Left colon (tissue), 2 donors: ENCODE measurements at places on chromosomes 3 and 15. TPM values are rescaled to one million over a fixed set of nuclear protein-coding genes. Genes with fewer than 3 reads are reported as not detected.

Gene SNX22
- total RNA-seq, result 0.34 TPM

Gene NEDD4
- 13.4 TPM for total RNA-seq

Gene NDN
- 14.7 TPM for total RNA-seq

DNA sequence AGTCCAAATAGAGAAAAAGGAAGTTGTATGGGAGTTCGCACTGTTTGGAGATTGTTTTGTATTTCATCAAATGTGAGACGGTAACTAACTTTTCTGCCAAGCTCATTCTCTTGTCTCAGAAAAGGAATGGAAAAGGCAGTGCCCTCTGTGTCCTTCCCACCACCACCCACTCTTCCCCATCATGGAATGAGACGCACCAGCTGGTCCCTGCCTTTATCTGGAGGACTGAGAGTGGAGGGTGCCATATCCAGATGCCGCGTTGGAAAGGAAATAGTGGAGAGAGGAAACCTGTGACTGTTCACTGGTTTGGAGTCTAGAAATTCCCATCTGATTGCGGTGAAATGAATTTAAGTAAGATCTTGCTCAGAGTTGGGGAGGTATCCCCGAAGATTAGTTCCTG, 3.7 kb upstream of the CCK start:
- no peak for DNase-seq

GRCh38 chr3:851098-851790, 241.6 kb upstream of the CNTN6 start:
- DNase-seq, result no peak

DNA sequence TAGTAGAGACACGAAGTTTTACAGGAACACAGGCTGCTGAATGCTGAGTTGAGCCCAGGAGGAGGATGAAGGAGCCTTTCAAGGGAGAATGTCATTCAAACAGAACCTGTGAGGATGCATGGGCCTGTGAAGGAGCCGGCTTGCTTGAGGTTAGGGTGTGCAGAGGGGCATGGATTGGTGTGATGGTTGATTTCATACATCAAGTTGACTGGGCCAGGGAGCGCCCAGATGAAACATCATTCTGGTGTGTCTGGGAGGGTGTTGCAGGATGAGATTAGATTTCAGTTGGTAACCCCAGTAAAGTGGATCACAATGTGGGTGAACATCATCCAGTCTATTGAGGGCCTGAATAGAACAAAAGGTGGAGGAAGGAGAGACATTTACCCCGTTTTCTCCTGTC, 243.6 kb downstream of the EDEM1 start:
- no peak for DNase-seq

- DNase-seq, result no peak
Observed at GRCh38 chr3:125062904-125063618, 7.3 kb upstream of the HEG1 start.

DNA sequence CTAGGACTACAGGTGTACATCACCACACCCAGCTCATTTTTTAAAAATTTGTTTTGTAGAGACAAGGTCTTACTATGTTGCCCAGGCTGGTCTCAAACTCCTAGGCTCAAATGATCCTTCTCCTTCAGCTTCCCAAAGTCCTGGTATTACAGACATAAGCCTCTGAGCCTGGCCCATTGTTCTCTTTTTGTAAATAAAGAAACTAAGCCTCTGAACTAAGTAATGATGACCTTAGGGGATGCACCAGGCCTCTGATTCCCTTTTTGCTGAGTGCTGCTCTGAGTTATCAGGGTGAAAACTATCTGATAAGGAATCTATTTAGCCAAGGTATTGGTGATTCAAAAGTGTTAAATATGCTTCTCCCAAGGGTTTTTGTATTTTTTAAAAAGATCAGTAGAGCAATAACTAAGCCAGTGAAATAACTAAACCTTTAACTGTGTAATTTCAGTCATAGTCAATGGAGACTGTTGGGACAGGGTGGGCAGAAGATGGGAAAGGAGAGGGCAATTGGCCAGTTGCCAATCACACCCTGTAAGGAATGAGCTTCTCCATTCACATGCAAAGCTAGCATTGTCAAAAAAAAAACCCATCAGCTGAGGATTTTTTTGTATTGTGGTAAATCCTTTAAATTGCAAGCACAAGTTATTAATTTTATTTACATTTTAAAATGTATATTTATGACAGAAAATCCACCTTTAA, 194.8 kb upstream of the PFN2 start:
- DNase-seq, result no peak

DNA sequence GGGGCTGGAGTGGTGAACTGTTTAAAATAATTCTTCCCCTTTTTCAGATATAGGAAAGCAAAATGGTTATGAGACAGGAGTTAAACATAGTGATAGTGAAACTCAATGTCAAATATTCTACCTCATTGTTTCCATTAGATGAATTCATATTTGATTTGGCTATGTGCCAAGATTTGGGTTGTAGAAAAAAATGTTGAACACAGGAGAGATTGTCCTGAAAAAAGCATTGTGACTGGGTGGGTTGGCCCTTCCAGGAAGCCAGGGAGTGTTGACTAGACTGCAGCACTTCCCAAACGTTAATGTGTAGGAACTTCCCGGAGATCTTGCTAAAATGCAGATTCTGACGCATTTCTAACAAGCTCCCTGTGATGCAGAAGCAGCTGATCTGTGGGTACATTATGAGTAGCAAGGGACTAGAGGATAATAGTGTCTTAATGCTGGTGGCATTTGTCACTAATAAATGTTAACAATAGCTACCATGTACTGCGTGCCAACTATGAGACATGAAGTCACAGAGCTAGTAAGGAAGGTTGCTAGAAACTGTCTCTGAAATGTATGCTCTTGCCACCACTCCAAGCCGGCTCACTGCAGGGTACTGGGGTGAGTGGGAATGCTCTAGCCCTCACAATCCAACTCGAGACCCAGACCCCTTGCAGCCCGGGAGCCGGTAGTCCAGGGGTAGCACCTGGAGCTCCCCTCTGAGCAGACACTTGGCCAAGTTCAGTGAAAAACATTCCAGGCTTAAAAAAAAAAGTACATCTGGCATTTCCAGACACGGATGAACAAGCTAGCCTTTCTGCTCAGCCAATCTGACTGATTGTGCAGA, 120.6 kb downstream of the CD47 start:
- DNase-seq, result peak; percentile 40

DNA sequence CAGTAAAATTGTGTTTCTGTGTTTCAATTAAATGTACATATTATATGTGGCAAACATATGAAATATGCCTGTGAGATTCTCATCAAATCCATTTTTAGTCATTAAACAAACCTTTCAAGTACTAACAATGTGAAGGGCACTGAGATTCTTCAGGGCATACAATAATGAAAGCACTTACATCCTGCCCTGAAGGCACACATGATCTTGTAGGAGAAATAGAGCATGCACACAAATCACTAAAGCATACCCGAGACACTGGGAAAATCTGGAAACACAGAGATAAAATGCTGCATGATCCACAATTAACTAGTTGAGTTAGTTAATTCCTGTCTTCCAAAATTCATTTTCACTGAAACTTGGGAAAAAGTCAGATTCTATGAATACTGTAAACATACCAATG, 810.5 kb upstream of the NECTIN3 start:
- no peak for DNase-seq

- no peak for DNase-seq
Observed at GRCh38 chr3:45864760-45865519, 21.4 kb upstream of the CCR9 start.

DNA sequence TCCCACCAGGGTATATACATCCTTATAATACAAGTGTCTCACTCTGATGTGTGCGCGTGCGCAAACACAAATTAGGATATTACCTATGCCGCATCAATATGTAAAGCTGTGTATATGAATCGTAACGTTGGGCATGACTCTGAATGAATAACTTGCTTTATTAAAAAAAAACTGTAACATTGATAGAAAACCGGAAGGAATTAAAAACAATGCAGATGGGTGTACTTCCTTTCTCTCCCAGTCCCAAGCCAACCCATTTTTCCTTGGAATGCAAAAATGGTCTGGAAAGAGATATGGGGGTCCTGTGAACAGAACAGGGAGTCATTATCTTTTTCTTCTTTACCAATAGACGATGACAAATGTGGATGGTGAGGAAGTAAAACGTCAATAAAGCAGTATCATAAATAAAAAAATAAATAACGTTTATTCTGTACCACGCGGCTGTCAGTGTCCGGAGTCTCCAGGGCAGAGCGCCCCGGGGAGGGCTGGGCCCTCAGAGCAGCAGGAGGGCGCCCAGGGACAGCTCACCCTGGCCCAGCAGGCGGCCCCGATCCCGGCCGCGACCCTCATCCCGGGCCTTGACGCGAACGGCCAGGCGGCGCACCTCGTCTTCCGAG, 1.6 kb downstream of the C2CD4B start:
- no peak for DNase-seq
